ENCODE measurements at places on chromosomes 11 and 22.

GRCh38 chr11:119854521-119854920, 125.5 kb upstream of the NECTIN1 start:
- DNase-seq = no peak

DNA sequence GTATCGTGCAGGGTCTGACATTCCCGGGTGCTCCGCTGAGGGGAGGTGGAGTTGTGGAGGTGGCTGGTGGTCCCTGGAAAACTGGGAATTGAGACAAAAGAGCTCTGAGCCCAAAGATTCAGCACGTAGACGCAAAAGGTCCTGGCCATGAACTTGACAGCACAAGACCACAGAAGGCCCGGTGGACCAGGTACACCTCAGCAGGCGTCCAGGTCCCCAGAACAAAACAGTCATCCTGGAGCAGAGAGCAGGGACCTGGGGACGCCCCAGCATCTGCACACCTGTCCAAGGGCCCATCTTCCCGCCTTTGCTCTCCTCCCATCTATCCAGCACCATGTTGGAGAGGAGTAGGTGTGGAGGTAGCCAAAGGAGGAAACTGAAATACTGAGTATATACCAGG, 13.8 kb upstream of the MB start:
- DNase-seq = no peak

DNA sequence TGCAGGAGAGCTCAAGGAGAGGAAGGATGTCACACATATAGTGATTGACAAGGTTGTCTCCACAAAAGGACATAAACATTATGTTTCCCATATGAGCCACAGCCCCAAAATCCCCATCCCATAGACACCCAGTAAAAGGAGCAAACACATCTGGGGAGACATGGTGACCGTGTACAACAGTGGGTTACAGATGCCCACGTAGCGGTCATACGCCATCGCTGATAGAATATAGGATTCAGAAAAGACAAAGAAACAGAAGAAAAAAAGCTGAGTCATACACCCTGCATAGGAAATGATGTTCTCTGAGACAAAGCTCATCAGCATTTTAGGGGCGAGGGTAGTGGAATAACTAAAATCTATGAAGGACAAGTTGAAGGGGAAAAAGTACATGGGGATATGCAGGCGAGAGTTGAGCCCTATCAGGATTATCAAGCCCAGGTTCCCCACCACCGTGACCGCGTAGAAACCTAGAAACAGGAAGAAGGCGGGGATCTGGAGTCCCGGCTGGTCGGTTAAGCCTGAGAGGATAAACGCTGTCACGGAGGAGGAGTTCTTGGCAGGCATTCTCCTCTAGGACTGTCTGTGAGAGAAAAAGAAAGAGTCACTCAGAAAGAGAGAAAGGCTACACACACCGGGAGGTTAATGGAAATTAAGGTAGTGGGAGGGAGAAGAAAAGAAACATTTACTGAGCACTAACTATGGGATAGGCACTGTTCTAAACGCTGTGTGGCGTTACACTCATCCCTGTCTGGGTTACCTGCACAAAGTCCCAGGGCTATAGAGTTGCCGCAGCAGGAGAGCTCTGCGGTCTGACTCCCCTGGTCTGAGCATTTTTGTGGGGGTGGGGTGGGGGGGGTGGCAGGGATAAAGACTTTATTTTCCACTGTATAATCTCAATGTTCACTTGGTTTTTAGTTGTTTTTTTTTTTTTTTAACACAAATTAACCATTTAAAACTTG, 36.1 kb upstream of the OR8B8 start:
- DNase-seq = no peak

- DNase-seq = no peak
These were observed 18.7 kb downstream of the TTC17 start for GRCh38 chr11:43377389-43377788.

GRCh38 chr22:42655693-42656092, 6.5 kb upstream of the CYB5R3 start:
- no peak for DNase-seq

DNA sequence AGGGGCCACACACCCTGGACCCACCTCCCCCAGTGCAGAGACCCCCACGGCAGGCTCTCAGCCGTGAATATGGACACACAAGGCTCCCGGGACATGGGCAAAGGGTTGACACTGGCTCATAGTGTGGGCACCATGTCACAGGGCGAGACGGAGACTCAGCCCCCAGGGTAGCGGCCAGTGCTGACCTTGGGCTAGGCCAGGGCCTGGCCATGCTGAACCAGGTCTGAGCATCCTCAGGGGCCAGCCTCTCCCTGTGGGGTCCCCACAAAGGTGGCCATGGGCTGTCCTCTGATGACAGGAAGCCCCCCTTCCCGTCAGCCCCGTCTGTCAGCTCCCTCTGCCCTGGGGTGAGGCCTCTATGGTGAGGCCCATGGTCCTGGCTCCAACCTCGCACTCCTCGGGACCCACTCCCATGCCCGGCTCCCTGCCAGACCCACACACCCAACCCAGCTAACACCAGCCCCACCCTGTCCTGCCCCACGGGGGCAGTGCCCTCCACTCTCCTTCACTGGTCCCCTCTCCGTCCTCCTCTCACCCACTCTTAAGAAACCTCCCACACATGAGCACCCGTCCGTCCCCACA, 19.0 kb upstream of the PRODH start:
- no peak for DNase-seq

- DNase-seq = no peak
These were observed 2.9 kb upstream of the SVIP start for GRCh38 chr11:22832315-22833015.

All from activated CD8-positive, alpha-beta memory T cell treated with anti-CD3 and anti-CD28 coated beads for 1 hour (primary cell).